Activated CD4-positive, alpha-beta T cell treated with anti-CD3 and anti-CD28 coated beads, Interleukin-10, Interleukin-2, amounts not matched to agents 100 ng/mL and 50 ng/mL, durations not matched to agents 16 hours and 8 hours (primary cell): ENCODE measurements at places on chromosomes 5 and 9.
A peak's percentile ranks its signal among the peaks of the same experiment; 100 is the strongest.

DNA sequence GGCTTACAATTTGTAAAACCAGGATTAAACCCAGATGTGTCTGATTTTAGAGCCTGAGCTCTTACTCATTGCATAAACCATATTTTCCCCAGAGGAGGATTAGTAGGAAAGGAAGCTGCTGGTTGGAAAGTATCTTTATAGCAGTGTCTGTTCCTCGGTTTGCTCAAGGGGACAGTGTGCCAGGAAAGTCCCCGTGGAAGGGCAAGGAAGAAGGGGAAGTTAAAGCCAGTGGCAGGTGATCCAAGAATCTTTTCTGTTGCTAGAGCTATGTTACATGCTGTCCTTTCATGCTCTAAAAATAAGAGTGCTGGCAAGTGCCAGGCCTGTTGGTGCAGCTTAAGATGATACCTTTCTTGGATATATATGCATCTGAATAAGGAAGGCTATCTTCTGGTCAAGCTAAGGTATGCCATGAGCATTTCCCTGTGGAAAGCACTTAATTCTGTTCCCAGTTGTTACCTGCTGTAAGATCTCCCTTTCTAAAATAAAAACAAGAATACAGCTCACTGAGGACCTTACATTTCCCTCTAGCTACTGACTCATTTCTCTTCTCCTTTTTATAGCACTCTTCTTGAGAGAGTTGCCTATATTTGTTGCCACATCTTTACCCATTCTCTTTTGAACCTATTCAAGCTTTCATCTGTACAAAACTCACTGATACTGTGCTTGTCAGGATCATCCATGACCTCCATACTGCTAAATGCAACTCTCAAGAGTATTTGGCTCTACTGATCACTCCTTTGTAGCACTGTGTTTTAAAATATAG lies 8.0 kb downstream of the PDCD1LG2 start:
- DNase-seq, result peak; percentile 52

DNA sequence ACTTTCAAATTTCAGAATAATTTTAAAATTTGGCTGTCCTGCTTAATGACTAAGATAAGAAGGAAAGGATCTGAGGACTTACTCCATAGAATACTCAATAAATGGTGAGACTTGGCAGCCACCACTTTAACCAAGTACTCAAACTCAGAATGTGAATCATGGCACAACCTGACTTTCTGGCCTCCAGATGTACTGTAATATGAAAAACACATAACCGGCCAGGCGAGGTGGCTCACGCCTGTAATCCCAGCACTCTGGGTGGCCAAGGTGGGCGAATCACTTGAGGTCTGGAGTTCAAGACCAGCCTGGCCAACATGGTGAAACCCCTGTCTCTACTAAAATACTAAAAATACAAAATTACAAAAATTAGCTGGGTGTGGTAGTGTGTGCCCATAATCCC lies 10.0 kb upstream of the MARCHF6 start:
- DNase-seq, result no peak

DNA sequence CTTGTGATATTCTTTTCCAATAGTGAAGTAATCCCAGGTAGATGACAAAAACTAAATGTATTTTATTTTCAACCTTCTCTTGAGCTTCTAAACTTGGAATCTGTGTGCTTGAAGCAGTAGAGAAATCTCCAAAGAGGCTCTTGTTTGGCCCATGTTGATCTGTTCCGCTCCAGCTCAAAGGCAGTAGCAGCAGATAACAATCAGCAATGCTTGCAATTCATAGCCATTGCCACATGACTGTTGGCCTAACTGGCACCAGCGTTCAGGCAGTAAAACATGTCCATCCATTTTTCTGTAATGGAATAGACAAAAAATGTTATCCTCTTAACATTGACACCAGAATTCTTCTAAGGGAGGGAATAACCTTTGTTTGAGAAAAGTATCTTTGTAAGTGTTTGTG lies 270.7 kb upstream of the MSX2 start:
- no peak for DNase-seq

DNA sequence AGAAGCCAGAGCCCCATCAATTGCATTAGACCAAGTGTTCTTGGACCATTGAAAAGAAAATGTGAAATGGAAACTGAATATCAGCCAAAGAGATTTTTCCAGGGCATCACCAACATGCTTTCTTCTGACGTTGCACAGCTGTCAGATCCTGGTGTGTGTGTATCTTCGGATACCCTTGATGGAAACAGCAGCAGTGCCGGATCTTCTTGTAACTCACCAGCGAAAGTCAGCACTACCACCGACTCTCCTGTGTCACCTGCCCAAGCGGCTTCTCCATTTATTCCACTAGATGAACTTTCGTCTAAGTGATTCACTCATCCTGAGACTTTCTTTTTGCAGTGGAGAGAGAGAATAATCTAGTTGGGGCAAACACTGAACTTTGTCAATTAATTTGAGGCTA lies 75.7 kb downstream of the PIP5K1B start:
- peak; percentile 25 for DNase-seq

GRCh38 chr5:133820507-133820906 lies 147.9 kb downstream of the C5orf15 start:
- DNase-seq, result no peak

DNA sequence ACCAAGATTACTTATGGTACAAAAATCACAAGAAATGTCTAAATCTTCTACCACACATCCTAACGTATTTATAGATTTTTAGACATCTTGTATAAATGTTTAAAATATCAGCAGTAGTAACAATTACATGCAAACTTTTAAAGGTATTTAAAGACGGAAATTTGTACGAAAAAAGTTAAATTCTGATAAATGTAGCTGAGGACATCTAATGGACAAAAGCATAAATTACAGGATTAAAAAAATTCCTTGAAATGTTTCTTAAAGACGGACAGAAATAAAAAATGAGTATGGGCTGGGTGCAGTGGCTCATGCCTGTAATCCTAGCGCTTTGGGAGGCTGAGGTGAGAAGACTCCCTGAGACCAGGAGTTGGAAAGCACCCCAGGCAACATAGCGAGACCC lies 15.8 kb downstream of the ERCC8 start:
- no peak for DNase-seq

DNA sequence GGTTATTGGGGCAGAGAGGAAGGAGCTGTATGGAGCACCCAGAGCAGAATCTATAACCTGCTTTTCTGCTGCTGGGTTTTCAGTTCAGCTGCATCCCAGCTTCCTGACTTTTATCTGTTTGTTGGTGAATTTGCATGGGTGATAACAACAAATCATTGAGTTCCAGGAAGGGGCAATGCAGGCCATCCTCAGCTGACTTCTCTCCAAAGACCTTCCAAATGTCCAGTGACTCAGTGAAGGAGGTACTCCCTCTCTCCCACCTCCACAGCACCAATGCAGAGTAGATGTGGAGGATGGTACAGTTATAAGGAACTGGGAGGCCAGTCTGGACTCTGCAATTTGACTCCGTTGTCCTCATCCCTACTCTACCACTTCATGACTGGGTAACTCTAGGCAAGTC lies 1.6 kb upstream of the TXN start:
- DNase-seq, result no peak

GRCh38 chr5:175579742-175580432 lies 78.0 kb upstream of the HRH2 start:
- peak; percentile 28 for DNase-seq

DNA sequence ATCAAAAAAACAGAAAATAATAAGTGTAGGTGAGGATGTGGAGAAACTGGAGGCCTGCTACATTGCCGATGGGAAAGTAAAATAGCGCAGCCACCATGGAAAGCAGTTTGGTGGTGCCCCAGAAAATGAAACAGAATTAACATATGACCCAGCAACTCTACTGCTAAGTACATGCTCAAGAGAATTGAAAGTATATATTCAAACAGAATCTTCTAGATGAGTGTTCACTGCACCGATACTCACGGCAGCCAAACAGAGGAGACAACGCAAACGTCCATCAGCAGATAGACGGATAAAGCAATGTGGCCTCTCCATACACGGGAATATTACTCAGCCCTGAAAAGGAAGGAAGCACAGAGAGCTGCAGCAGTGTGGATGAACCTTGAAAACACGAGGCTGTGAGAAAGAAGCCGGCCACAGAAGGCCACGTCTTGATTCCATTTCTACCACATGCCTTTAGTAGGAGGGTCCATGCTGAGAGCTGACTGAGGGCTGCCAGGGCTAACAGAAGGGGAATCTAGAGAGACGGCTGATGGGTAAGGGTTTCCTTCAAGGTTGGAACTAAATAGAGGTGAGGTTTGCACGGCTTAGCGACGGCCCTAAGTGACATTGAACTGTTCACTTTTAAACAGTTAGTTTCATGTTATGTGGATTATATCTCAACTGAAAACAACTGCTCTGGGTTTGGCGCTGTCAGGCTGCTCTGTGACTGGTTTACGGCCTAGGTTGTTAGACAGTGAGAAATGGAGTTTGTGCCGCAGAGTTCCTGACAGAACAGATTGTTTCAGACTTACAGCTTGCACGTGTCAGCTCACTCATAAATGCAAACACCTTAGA lies 29.8 kb downstream of the AHRR start:
- DNase-seq, result no peak

- no peak for DNase-seq
Observed at GRCh38 chr9:107144475-107144874, 138.6 kb upstream of the RAD23B start.

DNA sequence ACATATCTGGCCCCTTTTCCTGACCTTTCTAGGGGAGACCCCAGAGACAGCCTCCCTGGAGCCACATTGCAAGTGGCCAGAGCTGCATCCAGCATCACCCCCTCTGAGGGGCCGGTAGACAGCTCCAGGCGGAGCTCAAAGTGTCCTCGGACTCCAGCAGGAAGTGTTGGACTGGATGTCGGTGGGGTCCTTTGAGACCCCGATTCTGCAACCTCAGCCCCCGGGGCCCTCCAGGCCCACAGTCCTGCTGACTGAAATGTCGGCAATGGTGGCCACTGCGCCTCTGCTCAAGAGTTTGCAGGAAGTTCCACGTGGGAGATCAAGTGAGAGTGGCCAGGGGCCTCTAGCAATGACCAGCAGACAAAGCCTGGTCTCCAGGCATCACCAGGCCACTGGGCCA lies 115.9 kb upstream of the FOXD4L5 start:
- DNase-seq, result no peak

DNA sequence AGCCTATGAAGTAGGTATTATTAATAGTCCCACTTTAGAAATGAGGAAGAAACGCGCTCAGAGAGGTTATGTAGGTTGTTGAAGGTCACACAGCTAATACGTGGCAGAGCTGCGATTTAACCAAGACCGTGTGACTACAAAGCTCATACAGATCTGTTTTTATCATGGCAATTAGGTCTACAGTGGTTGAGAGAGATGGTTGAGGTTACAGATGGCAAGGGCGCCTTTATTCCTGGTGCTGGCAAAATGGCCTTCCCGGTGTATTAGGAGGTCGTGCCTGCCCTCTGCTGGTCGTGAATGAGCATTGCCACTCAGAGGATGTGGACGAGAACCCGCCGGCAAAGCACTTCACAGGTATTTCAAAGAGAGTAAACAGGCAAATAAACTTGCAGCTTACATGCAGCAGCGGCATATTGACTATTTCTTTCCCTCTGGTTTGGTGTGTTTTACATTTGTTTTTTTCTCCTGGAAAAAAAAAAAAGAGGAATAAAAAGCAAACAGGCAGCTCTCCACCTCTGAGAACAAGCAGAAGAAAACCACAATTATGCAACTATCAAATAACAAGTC lies 65.3 kb upstream of the EGFLAM start:
- peak; percentile 66 for DNase-seq

DNA sequence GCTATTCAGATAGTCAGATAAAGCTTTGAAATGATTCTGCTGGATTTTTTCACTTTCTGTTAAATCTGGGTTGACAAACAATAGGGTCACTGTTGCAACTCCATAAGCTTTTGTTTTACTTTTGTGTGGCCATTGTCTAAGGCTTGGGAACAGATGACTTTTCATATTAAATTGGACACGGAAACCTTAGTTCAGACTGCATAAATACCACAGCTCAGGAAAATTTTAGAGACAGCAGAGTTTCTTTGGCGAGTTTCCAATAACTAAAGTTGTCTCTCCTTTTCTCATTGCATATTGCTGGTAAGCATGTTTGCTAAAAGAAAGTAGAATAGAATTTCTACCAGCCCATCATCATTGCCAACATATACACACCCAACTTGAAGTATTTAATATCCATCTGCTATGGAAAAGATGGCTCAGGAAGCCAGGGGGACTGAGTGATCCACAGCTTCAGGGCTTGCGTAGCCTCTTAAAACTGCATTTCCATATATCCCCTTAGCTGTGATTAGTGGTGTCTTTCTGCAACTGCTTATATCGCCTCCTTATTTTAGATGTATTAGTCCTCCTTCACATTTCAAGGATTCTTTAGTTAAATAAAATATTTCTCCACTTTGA lies 168.2 kb downstream of the ARHGAP26 start:
- no peak for DNase-seq

GRCh38 chr5:177513500-177513899 lies 3.3 kb downstream of the DDX41 start:
- no peak for DNase-seq

DNA sequence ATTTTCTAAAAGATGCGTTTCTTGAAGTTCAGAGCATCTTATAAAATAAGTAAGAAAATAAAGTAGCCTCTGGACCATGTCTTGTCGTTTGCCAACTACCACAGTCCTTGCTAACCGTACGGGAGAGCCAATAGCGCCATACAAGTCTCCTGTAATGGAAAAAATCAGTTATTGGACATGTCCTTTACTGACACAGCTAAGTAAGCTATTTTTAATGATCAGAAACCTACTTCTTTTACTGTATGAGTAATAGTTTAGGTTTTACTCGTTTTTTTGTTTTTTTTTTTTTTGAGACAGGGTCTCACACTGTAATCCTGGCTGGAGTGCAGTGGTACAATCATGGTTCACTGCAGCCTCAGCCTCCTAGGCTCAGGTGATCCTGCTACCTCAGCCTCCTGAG lies 37.7 kb upstream of the RAPGEF6 start:
- DNase-seq, result no peak

GRCh38 chr9:132637351-132637750 lies 32.4 kb downstream of the DDX31 start:
- no peak for DNase-seq

- DNase-seq, result no peak
Observed at GRCh38 chr5:143573568-143574170, 170.2 kb upstream of the NR3C1 start.

- no peak for DNase-seq
Observed at GRCh38 chr9:18877984-18878383, 155.0 kb downstream of the SAXO1 start.

GRCh38 chr5:88938488-88938887 lies 55.5 kb upstream of the MEF2C start:
- DNase-seq, result no peak
